ENCODE measurements at places on chromosomes 3 and 15. TPM values are rescaled to one million over a fixed set of nuclear protein-coding genes. Genes with fewer than 3 reads are reported as not detected.

Gene TIMP4
- 1.2 TPM for total RNA-seq

Gene UBE3A
- total RNA-seq, result 70.0 TPM

GRCh38 chr3:46104706-46105105 lies 77.4 kb upstream of the XCR1 start:
- peak; percentile 49 for ATAC-seq

- ATAC-seq, result peak; percentile 55
These were observed 3.3 kb downstream of the SCAMP2 start for GRCh38 chr15:74869726-74870407.

DNA sequence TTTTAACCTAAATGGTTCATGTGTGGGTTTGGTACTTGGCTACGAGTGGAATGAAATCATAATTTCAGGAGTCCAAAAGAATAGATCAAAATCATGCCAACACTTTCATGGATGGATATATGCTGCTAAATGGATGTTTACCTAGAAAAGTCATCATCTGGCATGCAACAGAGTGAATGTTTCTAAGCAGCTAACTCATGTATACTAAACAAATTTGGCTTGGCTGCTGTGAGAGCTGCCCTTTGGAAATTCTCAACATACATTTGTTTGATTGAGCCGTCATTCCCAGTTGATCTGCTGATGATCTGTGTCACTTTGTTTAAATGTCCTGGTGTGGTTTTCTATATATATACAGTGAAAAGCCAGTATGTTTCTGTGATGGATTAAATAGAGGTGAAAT lies 263.3 kb downstream of the MECOM start:
- ATAC-seq, result no peak

- no peak for ATAC-seq
These were observed 55.2 kb upstream of the OCA2 start for GRCh38 chr15:28154283-28154682.

DNA sequence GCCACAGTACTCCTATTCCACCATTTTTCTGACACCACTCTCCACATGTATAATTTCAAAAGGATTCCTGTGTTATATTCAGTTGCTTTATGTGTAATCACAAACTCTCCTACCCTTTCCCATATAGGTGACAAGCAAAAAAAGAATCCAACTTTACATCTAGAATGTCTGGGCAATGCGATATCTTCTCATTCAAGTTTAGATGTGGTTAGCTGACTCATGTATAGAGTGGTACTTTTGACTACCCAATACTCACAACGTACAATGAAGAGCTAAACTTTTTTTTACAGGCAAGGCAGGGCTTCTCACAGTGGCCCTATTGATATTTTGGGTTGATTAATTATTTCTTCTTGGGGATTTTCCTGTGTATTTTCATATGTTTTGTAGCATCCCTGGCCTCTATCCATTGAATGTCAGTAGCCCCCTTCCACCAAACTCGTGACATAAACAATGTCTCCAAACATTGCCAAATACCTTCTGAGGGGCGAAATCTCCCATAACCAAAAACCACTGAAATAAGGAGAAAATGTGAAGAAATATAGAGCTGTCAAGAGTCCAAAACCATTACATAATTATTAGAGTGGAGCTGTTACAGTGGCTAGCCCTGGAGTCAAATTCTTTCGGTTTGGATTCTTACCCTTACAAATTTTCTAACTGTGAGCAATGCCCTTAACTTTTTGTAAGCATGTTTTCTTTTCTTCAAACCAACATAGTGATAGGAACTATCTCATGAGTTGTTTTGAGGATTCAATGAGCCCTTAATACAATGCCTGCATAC lies 342.6 kb downstream of the NSUN3 start:
- ATAC-seq, result no peak

Gene GOLGA6B
- total RNA-seq, result not detected

DNA sequence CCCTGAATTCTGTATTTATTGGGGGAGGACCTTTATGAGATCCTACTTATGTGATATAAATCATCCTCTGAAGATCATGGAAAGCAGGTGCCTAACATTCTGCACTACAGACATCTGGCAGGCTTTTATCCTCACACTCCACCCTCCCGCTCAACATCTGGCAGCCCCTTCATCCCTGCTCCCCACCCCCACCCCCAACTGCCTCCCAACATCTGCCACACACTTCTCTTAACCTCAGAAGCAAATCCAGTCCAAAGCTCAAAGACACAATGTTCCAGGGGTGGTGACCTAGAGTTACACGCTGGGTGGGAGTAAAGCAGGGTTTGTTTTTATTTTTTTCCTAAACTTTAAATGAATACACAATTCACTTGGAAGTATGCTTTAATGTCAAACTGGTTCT lies 184.5 kb upstream of the ATP11B start:
- ATAC-seq, result no peak

DNA sequence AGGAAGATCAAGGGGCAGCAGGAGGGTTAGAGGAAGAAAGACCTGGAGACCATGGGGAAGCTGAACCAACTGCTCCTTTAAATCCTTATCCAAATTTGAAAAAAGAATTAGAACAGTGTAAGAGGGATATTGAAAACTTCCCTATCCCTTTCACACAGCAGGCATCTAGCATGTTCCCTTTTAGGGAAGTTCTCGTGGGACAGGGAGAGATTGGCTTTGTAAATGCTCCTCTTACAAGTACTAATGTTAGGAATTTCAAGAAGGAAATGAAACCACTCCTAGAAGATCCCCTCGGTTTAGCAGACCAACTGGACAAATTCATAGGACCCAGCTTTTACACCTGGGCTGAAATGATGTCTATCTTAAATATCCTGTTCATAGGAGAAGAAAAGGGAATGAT lies 41.5 kb downstream of the PPCDC start:
- no peak for ATAC-seq

DNA sequence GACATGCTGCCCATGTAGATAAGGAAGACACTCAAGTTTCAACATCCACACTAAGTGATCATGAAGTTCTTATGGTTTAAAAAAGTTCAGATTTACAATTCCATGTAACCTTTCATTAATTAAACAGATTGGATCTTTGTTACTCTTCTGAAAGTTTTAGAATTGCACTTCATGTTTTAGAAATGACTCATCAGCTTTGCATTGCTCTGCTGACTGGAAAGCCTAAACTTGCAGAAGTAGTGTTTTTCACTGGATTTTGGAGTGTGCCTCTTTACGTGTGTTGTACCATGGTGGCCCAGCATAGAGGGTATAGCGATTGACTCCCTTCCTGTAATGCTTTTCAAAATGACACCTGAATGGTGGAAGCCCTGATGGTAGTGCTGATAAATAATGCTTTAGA lies 157.9 kb downstream of the BBX start:
- no peak for ATAC-seq

Gene LMCD1
- total RNA-seq, result 13.0 TPM

- ATAC-seq, result no peak
These were observed 42.8 kb upstream of the PTPRG start for GRCh38 chr3:61518590-61518989.

DNA sequence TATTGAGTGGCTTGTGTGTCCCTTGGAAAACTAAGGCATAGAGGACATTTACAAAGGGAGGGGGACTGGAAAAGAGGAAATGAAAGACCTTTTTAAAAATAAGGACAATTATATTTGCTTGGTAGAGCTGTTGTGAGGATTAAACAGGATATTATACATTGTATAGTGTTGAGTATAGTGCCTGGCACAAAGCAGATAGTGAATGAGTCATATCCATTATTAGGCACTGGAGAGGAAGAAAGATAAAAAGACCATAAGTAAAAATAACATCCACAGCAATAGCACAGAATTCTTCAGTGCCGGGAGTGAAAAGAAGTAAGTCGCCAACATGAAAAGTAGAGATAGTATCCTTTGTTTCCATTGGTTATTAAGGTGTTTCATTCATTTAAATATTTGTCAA lies 623.3 kb downstream of the PDCD6IP start:
- ATAC-seq, result no peak

DNA sequence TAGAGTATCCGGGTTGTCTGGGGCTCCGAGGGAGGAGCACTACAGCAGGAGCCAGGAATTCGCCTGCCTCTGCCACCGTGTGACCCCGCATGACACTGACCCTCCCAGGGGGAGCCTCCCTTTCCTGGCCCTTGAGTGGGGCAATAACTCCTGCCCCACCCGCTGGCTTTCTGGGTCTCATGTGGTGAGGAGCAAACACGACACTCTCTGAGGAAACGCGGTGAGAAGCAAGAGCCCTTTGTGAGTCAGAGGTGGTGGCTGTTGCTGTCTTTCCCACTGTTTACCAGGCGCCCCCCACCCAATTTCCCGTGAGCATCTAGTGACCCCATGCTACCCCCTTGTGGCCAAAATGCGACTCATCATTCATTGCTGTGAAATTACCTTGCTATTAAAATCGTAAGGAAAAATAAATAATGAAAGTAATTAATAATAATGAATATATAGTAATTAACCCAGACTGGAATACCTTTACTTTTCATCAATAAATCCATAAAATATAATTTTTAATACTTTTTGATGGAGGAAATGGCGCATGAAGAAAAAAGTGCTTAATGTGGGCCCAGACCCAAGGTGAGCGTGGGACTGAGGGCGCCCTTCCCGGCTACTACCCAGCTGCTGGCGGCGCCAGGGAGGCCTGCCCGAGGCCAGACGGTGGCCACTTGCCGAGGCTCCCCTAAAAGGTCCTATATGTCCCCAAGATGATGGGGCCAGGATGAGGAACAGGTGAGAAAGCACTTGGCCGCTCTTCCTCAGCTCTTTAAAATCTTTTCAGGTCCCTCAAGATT lies 29.3 kb downstream of the CCNL1 start:
- peak; percentile 48 for ATAC-seq

DNA sequence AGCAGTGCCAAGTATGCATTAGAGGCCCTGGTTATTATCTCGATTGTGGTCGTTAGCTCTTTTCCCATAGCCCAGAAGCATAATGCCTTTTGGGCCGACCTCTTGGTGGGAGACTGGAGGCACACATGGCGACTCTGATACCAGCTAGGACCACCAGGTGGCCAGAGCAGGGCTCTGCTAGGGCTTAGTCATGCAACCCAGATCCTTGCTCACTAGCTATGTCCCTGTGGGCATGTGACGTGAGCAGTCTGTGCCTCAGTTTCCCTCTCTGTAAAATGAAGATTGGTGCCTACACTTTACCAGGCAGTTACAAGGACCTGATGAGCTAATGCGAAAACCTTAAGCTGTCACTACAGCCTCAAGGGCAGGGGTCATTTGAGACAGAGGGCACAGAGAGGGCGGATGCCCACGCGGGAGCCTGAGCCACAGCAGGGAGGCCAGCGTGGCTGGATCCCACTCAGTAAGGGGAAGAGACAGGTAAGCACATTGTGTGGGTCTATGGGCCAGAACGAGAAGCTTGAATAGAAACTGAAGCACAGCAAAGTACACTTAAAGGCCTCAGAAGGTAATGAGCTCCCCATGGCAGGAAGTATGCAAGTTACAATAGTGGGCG lies 8.8 kb downstream of the KLF15 start:
- no peak for ATAC-seq

Gene LIPH
- total RNA-seq, result 14.6 TPM

GRCh38 chr3:2452249-2452648 lies 353.6 kb downstream of the CNTN4 start:
- ATAC-seq, result no peak

Gene NPAP1
- total RNA-seq, result not detected

Gene GOLGA6D
- total RNA-seq, result not detected

GRCh38 chr15:98009169-98009568 lies 48.7 kb downstream of the ARRDC4 start:
- ATAC-seq, result no peak

- ATAC-seq, result no peak
These were observed 161.7 kb downstream of the POLR2M start for GRCh38 chr15:57867970-57868798.

Gene PAK6
- 25.3 TPM for total RNA-seq

GRCh38 chr3:58006661-58007060 lies 1.6 kb upstream of the FLNB start:
- peak; percentile 28 for ATAC-seq

Gene LAMB2
- total RNA-seq, result 69.7 TPM

DNA sequence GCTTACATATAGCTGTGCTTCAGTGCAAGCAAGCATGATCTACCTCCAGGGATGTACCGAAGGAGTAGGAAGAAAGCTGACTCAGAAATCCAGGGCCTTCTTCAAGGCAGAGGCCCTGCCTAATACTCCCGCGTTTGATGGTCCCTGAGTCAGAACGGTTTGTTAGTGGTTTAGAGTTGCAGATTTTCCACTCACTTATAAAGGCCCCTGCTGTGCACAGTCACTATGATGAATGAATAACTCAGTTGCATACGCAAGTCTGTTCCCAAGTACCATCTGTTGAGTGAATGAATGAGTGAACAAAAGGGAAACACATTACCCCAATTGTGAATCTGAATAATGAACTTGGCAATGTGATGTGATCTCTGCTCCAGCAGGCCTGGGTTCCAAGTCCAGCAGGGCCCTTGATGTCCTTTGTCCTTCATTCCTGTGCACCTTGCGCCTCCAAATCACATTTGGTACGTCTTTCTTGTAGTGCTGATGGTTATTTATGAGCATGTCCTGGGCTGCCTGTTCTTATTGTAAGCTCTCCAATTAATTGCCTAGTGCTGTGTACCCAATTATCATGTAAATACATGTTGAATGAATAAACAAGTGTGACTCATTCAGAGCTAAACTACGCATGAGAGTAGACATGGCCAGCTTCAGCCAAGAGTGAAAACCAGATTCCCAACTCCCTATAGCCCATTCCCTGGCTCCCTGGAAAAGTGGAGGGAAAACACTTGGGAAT lies 85.3 kb upstream of the LIMD1 start:
- ATAC-seq, result peak; percentile 84

GRCh38 chr3:137763594-137763938 lies 549 bp upstream of the SOX14 start:
- ATAC-seq, result no peak

DNA sequence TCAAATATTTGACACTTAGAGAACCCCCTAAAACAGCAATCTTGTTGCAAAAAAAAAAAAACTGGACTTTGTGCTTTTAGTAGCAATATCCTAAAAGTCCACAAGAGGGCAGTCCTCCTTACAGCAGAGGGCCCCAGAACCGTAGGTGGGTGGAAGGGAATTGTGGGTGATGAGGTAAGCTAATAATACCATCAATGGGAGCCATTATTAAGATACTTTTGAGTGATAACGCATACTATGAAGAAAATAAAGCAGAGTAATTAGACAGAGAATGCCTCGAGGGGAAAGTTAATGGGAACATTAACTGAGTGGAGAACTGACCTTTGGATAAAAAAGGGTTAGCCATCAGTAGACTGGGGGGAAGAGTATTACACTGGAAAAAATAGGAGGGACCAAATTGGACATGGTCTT lies 229.9 kb downstream of the THRB start:
- peak; percentile 52 for ATAC-seq

Gene PXK
- 14.2 TPM for total RNA-seq

Gene GPR149
- total RNA-seq, result not detected

- ATAC-seq, result peak; percentile 37
These were observed 91.3 kb downstream of the SHQ1 start for GRCh38 chr3:72756900-72757299.

DNA sequence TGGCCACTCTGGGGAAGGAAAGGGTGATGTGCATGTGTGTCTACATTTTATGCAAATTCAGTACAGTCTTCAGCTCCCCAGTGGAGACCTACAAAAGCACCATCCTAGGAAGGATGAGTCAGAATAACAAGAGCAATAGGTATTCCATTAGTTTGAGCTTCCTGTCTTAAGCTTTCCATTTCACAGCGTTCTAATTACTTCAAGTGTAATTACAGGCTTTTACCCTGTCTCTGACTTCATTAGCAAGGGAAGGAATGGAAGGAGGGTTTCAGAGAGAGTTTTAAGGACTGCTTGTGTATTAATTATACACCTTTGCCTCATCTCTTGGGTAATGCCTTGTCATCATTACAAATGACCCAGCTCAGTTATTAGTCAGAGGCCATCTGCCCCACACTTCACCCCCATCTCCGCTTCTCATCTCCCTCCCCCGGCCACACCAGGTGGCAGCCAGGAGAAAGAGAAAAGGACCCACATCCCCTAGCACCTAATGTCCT lies 202.8 kb upstream of the MRPL3 start:
- no peak for ATAC-seq

Gene HACD3
- total RNA-seq, result 17.4 TPM
